Caco-2 (cell line): ENCODE measurements at places on chromosomes 1 and 21. TPM values are rescaled to one million over a fixed set of nuclear protein-coding genes. Genes with fewer than 3 reads are reported as not detected.

SERPINC1 gene
- total RNA-seq: 0.65 and 0.98 TPM in 2 replicates

ITGB2 gene
- 0.48 and 1.1 TPM in 2 replicates for total RNA-seq

DNA sequence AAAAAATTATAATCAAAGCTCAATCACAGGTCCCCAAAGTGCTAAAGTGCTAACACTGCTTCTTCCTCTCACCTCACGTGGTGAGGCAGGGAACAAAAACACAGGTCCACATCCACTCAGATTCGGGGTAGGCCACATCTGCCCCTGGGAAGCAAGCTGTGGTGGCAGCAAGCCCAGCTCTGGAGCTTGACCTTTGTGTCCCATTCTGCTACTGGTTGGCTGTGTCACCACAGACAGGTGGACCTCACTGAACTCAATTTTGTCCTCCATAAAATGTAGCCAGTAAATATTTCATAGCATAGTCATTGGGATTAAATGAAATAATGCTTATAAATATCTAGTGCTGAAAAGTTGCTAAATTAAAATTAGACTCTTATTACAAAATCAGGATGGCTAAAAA is 8.5 kb downstream of the AZIN2 start:
- H3K36me3 ChIP-seq: no peaks in the 10 kb centered on the region
- H3K27ac ChIP-seq: no peak overlapping the region
- H3K4me1 ChIP-seq: no peaks in the 10 kb centered on the region

DNA sequence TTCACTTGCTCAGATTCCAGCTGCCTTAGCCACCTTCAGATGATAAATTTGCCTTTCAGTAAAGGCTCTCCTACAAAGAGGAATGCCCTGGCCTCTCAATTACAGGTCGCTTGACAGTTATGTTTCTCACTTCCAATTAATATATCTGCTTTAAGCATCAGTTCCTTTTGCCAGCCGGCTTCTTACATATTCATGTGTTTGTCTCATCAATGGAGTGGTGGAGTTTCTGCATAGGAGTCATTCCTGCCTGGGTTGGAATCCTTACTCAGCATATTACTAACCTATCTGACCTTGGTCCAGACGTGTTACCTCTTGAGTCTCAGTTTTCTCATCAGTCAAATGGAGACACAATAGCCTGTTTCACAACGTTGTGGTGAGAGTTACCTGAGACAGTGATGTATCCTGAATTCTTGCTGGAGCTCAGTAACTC is 9.4 kb upstream of the SESN2 start:
- DNase-seq: no peak
- peak overlapping the region; percentile 98 for H3K27ac ChIP-seq
- H3K27me3 ChIP-seq: no peaks in the 10 kb centered on the region
- H3K36me3 ChIP-seq: no peaks in the 10 kb centered on the region
- H3K4me3 ChIP-seq: no peak overlapping the region
- peaks cover 6% of the 10 kb centered on the region; the same call in 1 of the 2 replicates for H3K4me1 ChIP-seq

- no peaks in the 10 kb centered on the region for H3K36me3 ChIP-seq
- H3K27ac ChIP-seq: no peak overlapping the region
- H3K4me1 ChIP-seq: no peaks in the 10 kb centered on the region
- no peak overlapping the region for H3K4me3 ChIP-seq
- DNase-seq: no peak
- H3K27me3 ChIP-seq: no peaks in the 10 kb centered on the region
Observed at GRCh38 chr1:182446033-182446669, 3.8 kb upstream of the RGSL1 start.

DNA sequence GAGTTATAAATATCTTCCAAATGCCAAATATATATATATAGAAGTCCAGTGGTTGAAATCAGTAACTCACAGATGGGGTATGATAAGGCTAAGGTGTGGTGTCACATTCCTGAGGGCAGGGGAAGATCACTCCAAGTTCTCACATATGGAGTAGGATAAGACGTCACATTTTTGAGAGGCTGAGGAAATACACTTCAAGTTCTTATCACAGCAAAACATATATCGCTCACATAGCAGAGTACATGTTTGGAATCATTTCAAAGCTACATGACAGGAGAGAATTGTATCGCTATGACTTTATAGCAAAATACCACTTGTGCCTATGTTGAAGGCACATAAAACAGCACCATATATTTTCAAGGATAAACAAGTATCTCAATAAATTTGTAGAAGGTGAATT is 55.1 kb downstream of the RBM11 start:
- no peaks in the 10 kb centered on the region for H3K36me3 ChIP-seq
- H3K27me3 ChIP-seq: no peaks in the 10 kb centered on the region
- DNase-seq: no peak
- H3K4me1 ChIP-seq: peaks cover 12% of the 10 kb centered on the region
- no peak overlapping the region for H3K27ac ChIP-seq

- peak; percentile 50 for DNase-seq
- no peak overlapping the region for H3K4me3 ChIP-seq
Observed at GRCh38 chr1:197399755-197400521, 131.9 kb downstream of the CRB1 start.
